ENCODE measurements at places on chromosomes 2 and 18.
A peak's percentile ranks its signal among the peaks of the same experiment; 100 is the strongest.

GRCh38 chr18:45046228-45046627 is 365.5 kb downstream of the SETBP1 start:
- H3K27ac ChIP-seq = no peak overlapping the region
- H3K4me1 ChIP-seq = peaks cover 11% of the 10 kb centered on the region
- peaks cover 3% of the 10 kb centered on the region for H3K27me3 ChIP-seq
- peaks cover 45% of the 10 kb centered on the region for H3K36me3 ChIP-seq
- no peak overlapping the region for H3K4me3 ChIP-seq

- H3K36me3 ChIP-seq = no peaks in the 10 kb centered on the region
- no peak overlapping the region for H3K27ac ChIP-seq
- no peak for DNase-seq
- H3K4me1 ChIP-seq = peaks cover 36% of the 10 kb centered on the region
- no peak overlapping the region for H3K4me3 ChIP-seq
Observed at GRCh38 chr18:13267431-13267873, 48.9 kb downstream of the LDLRAD4 start.

- no peak overlapping the region for H3K4me3 ChIP-seq
- peaks cover 15% of the 10 kb centered on the region for H3K27me3 ChIP-seq
- no peaks in the 10 kb centered on the region for H3K36me3 ChIP-seq
- H3K4me1 ChIP-seq = no peaks in the 10 kb centered on the region
- H3K27ac ChIP-seq = no peak overlapping the region
- no peak for DNase-seq
Observed at GRCh38 chr2:113091231-113091896, 23.6 kb downstream of the IL1F10 start.

- H3K4me1 ChIP-seq = peaks cover 8% of the 10 kb centered on the region
- DNase-seq = no peak
- H3K27me3 ChIP-seq = peaks cover under 1% of the 10 kb centered on the region
- no peaks in the 10 kb centered on the region for H3K36me3 ChIP-seq
- H3K27ac ChIP-seq = no peak overlapping the region
Observed at GRCh38 chr18:849021-849420, 37.0 kb upstream of the YES1 start.

- H3K36me3 ChIP-seq = no peaks in the 10 kb centered on the region
- no peak overlapping the region for H3K27ac ChIP-seq
- peaks cover 15% of the 10 kb centered on the region for H3K27me3 ChIP-seq
- peak overlapping the region; percentile 72 for H3K4me3 ChIP-seq
Observed at GRCh38 chr2:109129356-109129920, 433 bp downstream of the SH3RF3 start.

- H3K27ac ChIP-seq = no peak overlapping the region
- H3K27me3 ChIP-seq = no peaks in the 10 kb centered on the region
- H3K4me3 ChIP-seq = no peak overlapping the region
- DNase-seq = no peak
Observed at GRCh38 chr2:137590102-137590501, 374.2 kb upstream of the HNMT start.

- H3K4me3 ChIP-seq = no peak overlapping the region
- no peak for DNase-seq
- H3K27ac ChIP-seq = no peak overlapping the region
- peaks cover 10% of the 10 kb centered on the region for H3K27me3 ChIP-seq
- no peaks in the 10 kb centered on the region for H3K36me3 ChIP-seq
- no peaks in the 10 kb centered on the region for H3K4me1 ChIP-seq
Observed at GRCh38 chr2:134663451-134664450, 55.0 kb downstream of the TMEM163 start.

GRCh38 chr2:41937464-41937906 is 110.3 kb upstream of the PKDCC start:
- H3K4me3 ChIP-seq = no peak overlapping the region
- H3K4me1 ChIP-seq = peaks cover 81% of the 10 kb centered on the region
- peaks cover 86% of the 10 kb centered on the region for H3K27me3 ChIP-seq
- no peak overlapping the region for H3K27ac ChIP-seq
- peaks cover 5% of the 10 kb centered on the region for H3K36me3 ChIP-seq

- H3K27me3 ChIP-seq = no peaks in the 10 kb centered on the region
- DNase-seq = no peak
- H3K27ac ChIP-seq = no peak overlapping the region
- no peaks in the 10 kb centered on the region for H3K36me3 ChIP-seq
- H3K4me3 ChIP-seq = no peak overlapping the region
Observed at GRCh38 chr2:133498662-133499585, 69.3 kb downstream of the NCKAP5 start.

DNA sequence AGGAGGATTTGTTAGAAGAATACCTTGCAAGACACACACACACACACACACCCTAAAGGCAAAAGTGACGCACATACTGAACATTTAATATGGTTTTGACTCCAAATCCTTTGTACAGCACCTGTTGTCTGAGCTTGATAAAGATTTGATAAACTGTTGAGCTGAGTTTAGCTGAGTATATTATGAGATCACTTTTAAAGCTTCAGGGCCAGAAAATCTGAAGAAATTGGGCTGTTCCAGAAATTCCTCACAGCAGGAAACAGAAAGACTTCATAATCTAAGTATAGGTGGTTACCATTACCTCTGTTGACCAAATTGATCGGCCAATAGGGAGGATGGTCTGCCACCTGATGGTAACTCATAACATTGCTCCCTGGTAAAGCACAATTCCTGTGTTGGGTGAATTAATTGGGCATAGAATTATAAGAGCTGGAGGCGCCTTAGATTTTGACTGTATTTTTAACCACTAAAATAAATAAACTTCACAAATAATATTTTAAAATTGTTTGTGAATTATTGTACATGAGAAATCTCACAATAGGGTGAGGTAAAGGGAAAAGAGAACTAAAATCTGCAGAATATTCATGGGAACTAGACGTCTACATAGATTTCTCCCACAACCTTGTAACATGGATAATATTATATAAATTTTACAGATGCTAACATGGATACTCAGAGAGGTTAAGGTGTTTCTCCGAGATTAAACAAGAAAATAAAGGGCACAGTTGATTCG is 21.8 kb upstream of the RPIA start:
- H3K27me3 ChIP-seq = peaks cover 14% of the 10 kb centered on the region
- DNase-seq = peak; percentile 16
- H3K36me3 ChIP-seq = no peaks in the 10 kb centered on the region
- no peak overlapping the region for H3K27ac ChIP-seq

DNA sequence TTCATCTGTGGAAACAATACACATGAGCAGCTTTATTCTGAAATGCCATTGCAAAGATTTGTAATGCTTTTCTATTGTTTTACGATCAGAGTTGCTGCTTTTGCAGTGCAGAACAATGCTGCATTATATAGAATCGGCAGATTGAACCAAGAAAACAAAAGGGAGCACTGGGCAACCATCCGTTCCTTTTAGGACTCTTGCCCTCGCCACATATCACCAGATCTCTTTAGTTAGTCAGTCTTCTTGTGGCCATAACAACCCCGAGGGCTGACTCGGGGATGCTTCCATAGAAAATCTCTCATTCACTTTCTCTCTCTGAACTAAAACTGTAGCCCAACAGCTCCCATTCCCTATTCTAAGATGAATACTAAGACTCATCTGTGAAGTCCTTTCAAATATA is 340.4 kb downstream of the NRXN1 start:
- peaks cover 4% of the 10 kb centered on the region for H3K27me3 ChIP-seq
- no peak for DNase-seq
- H3K27ac ChIP-seq = no peak overlapping the region
- no peaks in the 10 kb centered on the region for H3K4me1 ChIP-seq

GRCh38 chr18:48707636-48708296 is 168.9 kb downstream of the CTIF start:
- no peak overlapping the region for H3K27ac ChIP-seq
- H3K4me3 ChIP-seq = no peak overlapping the region
- peaks cover 5% of the 10 kb centered on the region for H3K36me3 ChIP-seq
- peaks cover 5% of the 10 kb centered on the region for H3K27me3 ChIP-seq

DNA sequence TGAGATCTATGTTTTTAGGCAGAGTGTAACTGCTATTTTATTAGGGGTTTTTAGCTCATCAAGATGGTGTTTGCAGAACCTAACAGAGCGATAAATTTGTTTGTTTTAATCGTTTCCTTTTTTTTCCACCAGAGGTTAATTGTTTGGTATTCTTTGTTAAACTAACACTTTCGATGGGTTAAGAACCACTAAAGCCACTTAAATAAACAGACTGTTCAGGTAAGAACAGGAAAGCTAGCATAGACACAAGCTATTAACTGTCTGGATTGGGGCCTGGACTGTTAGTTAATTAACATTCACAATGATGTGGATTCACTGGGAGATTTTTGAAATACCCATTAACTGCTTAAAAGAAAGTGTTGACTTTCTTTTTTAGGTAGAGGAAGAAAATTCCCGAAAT is 209.0 kb upstream of the COPS8 start:
- no peak overlapping the region for H3K4me3 ChIP-seq
- H3K36me3 ChIP-seq = peaks cover 5% of the 10 kb centered on the region
- no peak overlapping the region for H3K27ac ChIP-seq
- peaks cover 21% of the 10 kb centered on the region for H3K27me3 ChIP-seq
- H3K4me1 ChIP-seq = peaks cover 57% of the 10 kb centered on the region
- no peak for DNase-seq

- DNase-seq = peak; percentile 59
- H3K4me1 ChIP-seq = peaks cover 47% of the 10 kb centered on the region
- H3K27ac ChIP-seq = peak overlapping the region; percentile 59
- H3K27me3 ChIP-seq = no peaks in the 10 kb centered on the region
- peaks cover 36% of the 10 kb centered on the region for H3K36me3 ChIP-seq
Observed at GRCh38 chr18:79680100-79680879, 687 bp downstream of the CTDP1 start.

DNA sequence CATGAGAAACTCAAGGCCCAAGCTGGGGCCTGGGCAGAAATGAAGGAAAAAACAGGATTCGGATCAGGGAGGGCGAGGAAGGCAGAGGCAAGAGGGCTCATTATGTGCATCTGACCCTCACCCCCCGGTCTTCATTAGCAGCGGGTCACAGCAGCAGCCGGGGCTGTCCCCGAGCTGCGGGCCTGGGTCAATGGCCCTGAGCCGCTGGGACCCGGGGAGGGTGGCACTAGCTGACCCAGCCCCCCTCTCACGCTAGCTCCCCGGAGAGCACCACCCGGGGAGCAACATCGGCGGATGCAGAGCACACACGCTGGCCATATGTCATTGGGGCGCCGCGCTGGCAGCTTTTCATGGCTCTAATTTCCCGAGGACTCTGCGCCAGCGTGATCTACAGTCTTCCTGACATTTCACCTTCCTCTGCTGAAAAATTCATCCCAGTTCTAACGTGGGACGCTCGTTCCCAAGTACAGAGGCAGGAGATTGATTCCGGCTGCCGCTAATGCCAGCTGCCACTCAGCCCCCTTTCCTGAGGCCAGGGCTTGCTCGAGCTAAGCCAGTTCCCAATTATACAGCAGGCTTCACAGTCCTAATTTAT is 63.7 kb downstream of the EIPR1 start:
- peaks cover 33% of the 10 kb centered on the region for H3K4me1 ChIP-seq
- no peak overlapping the region for H3K4me3 ChIP-seq
- H3K27me3 ChIP-seq = peaks cover 8% of the 10 kb centered on the region
- H3K27ac ChIP-seq = peak overlapping the region; percentile 98
- H3K36me3 ChIP-seq = peaks cover 52% of the 10 kb centered on the region

- H3K36me3 ChIP-seq = no peaks in the 10 kb centered on the region
- peaks cover 3% of the 10 kb centered on the region for H3K27me3 ChIP-seq
- H3K4me1 ChIP-seq = no peaks in the 10 kb centered on the region
- no peak overlapping the region for H3K27ac ChIP-seq
- no peak overlapping the region for H3K4me3 ChIP-seq
Observed at GRCh38 chr18:34049511-34049910, 175.2 kb downstream of the NOL4 start.

DNA sequence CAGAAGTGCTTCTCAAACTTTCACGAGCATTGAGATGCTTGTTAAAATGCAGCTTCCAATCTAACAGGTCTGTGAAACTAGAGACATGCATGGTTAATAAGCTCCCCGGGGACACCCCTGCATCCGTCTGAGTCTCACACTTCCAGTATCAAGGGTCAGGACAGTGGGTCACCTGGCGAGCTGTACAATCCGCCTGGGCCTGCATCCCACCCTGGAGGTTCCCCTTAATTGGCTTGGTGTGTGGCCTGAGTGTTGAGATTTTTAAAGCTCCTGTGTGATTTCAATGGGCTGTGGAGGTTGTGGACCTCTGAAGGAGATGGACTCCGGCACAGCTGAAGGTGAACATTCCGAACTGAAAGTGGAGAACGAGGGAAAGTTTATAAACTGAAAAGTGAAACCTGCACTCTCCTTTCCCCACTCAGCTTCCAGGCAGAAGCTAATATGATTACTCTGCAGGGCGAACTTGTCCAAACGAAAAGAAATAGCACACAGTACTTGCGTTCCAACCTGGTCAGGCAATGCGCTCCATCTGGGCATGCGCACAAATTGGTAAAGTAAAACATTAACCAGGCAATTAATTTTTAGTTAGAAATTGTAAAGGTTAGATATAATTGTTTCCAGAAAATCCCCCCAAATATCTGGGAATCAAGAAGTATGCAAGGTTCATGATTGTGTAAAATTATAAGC is 191.7 kb upstream of the ALKAL2 start:
- H3K36me3 ChIP-seq = no peaks in the 10 kb centered on the region
- no peak for DNase-seq
- peaks cover 6% of the 10 kb centered on the region for H3K27me3 ChIP-seq
- H3K27ac ChIP-seq = no peak overlapping the region

GRCh38 chr2:70565039-70565731 is 11.6 kb upstream of the TGFA start:
- H3K4me1 ChIP-seq = peaks cover 30% of the 10 kb centered on the region

DNA sequence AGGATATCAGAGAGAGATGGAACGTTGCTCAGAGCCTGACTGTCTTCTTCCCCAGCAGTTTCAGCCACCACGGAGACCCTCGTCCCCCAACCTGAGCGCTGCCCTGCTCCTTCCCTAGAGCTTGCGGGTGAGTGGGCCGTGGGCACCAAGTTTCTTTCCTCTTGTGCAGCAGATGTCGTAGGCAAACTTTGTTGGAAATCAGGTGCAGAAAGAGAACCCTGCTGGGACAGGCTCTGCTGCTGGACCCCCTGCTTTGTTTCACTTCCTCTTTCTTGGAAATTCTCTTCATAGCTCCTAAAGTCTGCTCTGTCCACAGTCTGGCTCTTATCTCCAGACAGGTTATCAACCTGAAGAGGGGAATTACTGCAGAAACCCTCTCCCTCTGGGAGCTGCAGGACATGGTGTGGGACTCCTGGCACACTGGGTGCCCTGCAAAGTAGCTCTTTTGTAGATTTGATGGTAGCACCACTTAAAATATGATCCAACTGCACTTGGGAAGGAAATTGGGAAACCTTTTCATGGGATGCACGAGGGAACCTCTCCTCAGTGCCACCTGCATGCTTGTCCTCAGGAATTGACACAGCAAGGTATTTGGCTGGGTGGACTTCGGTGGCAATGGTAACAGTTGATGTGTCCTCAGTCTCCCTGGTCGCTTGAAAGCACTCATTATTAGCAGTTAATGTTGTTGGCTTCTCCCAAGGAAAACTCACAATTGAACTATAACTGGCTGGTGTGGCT is 92.2 kb downstream of the ALPK2 start:
- peaks cover 62% of the 10 kb centered on the region for H3K4me1 ChIP-seq
- H3K4me3 ChIP-seq = no peak overlapping the region
- H3K36me3 ChIP-seq = no peaks in the 10 kb centered on the region
- DNase-seq = no peak
- H3K27me3 ChIP-seq = peaks cover 3% of the 10 kb centered on the region
